Lower lobe of right lung (tissue), 2 donors: ENCODE measurements at places on chromosomes 5 and 9.

GRCh38 chr5:79157305-79157704 lies 45.7 kb downstream of the BHMT start:
- H3K27me3 ChIP-seq = no peaks in the 10 kb centered on the region
- H3K36me3 ChIP-seq = no peaks in the 10 kb centered on the region
- no peak overlapping the region for H3K27ac ChIP-seq

DNA sequence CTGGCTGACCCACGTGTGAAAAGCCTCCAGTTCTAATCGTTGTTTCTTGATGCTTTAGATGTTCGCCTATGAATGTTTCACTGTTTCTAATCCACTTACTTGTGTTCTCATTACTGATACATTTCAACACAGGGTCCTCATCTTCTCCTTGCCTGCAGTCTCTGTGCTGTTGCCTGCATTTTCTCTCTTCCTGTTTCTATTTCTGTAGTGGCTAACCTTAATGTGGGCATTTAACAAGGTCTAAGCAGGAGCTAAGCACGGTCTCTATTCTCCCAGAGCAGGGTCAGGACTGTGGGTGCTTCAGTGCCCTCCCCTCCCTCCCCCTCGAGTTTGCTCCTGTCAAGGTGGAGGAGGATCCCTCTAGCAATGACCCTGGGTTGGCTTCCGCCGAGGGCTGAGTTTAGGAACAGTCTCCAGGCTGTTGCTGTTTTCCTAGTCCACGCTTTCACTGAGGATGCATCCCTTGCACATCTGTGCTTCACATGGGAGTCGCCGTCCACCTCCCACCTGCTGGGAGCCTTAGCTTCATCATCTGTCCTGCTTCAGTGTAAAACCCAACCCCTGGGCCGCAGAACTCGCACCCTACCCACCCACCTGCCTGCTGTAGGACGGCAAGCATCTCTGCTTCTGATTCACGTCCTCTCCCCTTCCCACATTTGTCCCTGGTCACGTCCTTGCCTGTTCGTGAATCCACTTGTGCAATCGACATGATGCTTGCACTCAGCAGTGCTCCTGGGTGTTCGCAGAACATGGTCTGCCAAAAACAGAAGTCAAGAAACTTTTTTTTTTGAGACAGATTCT lies 2.4 kb upstream of the EXOC3 start:
- H3K4me3 ChIP-seq = no peak overlapping the region
- no peaks in the 10 kb centered on the region for H3K27me3 ChIP-seq
- H3K36me3 ChIP-seq = peaks cover 1% of the 10 kb centered on the region
- peaks cover 24% of the 10 kb centered on the region for H3K4me1 ChIP-seq
- no peak for DNase-seq
- H3K27ac ChIP-seq = no peak overlapping the region

DNA sequence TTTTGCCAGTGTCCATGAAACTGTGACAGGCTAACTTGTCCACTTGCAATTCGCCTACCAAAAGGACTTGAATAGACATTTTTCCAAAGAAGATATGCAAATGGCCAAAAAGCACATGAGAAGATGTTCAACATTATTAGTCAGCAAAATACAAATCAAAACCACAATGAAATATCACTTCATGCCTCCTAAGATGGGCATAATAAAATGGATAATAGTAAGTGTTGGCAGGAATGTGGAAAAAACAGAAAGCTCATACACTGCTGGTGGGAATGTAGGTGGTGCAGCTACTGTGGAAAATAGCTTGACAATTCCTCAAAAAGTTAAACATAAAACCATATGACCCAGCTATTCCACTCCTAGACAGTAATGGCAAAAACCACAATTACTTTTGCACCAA lies 7.9 kb downstream of the DTWD2 start:
- H3K4me3 ChIP-seq = no peak overlapping the region
- H3K4me1 ChIP-seq = no peaks in the 10 kb centered on the region
- no peaks in the 10 kb centered on the region for H3K27me3 ChIP-seq

GRCh38 chr5:155836089-155836803 lies 490.7 kb upstream of the SGCD start:
- H3K27ac ChIP-seq = no peak overlapping the region
- no peak overlapping the region for H3K4me3 ChIP-seq
- H3K27me3 ChIP-seq = no peaks in the 10 kb centered on the region
- no peaks in the 10 kb centered on the region for H3K36me3 ChIP-seq
- DNase-seq = no peak

DNA sequence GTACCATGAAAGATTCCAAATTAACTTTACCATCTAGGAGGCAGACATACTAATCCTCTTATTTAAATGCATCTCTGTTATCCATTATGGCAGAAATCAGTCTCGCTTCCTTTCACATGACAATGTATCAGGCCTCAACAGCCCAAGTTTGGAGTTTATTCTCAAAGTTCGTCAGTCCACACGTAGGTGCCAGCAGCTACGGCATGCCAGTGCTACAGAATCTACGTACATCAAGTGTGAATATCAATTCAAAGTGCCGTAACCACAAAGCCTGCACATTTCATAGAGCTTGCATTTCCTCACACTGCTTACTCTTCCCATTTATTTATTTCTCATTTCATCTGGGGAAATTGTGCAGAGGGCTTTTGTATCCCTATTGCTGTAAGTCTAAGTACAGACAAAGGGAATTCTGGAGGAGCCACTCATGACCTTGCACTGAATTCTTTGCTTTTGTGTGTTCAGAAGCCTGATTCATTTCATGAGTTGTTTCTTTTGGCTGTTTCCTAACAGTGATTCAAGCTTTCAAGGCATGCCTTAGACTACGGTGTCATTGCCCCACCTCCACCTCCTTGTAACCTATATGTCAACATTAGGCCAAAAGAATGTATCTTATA lies 10.0 kb downstream of the ENC1 start:
- no peak overlapping the region for H3K4me3 ChIP-seq
- H3K4me1 ChIP-seq = peaks cover 57% of the 10 kb centered on the region
- H3K27ac ChIP-seq = peak overlapping the region; percentile 66
- peaks cover 59% of the 10 kb centered on the region for H3K36me3 ChIP-seq
- DNase-seq = no peak

GRCh38 chr5:179223528-179223927 lies 121.7 kb downstream of the ADAMTS2 start:
- no peaks in the 10 kb centered on the region for H3K4me1 ChIP-seq
- no peak overlapping the region for H3K4me3 ChIP-seq
- no peak overlapping the region for H3K27ac ChIP-seq
- no peaks in the 10 kb centered on the region for H3K36me3 ChIP-seq
- DNase-seq = peak; percentile 2
- no peaks in the 10 kb centered on the region for H3K27me3 ChIP-seq

DNA sequence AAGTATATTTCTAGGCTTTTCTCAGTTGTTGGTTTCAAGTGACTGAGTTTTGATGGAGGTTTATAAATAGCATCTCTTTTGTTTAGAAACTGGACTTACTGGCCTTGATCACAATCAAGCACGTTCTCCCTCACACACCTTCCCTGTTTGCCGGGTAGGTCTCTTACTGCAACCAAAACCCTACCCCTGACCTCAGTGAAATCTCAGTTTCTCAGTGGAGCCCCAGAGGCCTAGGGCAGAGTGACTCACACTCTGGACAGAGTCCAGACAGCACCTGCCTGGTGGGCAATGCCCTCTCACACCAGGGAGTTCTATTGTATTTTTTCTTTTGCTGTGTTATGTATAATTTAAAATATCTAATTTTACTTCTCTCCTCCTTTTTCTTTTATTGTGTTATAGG lies 48.4 kb upstream of the EPB41L4B start:
- H3K27ac ChIP-seq = no peak overlapping the region
- DNase-seq = no peak
- H3K4me1 ChIP-seq = no peaks in the 10 kb centered on the region
- no peak overlapping the region for H3K4me3 ChIP-seq
- no peaks in the 10 kb centered on the region for H3K27me3 ChIP-seq

DNA sequence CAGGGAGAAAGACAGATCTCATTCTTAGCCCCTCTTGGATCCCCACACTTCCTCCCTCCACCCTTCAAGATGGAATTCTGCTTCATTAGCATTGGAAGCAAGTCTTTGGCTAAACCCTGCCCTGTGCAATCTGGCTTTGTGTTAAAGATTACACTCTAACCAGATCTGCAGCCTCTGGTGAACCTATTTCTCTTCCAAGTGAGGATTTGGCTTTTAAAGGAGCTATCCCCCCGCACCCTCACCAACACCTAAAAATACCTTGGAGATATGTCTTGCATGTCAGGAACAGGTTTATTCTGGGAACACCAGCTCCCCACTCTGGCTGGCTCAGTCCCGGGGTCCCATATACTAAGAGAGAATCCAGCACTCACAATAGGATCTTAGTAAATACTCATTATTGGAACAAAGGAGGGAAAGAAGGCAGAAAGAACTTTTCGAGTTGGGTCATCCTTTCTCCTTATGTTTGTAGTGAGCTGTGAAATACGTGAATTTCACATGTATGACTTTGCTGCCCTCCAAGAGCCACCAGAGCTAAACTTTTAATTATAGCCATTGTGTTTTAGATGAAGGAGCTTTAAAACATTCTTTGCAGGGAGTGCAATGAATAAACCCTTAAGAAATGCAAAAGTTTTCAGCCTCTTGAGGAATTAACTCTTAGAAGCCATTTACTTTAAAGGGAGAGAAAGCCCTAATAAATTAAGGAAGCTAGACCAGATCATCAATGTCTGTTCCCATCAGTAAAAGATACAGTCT lies 53.7 kb upstream of the HRH2 start:
- peaks cover 5% of the 10 kb centered on the region for H3K27me3 ChIP-seq
- no peak overlapping the region for H3K27ac ChIP-seq
- H3K36me3 ChIP-seq = no peaks in the 10 kb centered on the region
- no peak overlapping the region for H3K4me3 ChIP-seq
- H3K4me1 ChIP-seq = no peaks in the 10 kb centered on the region
- no peak for DNase-seq

- no peak overlapping the region for H3K27ac ChIP-seq
- peaks cover 75% of the 10 kb centered on the region for H3K27me3 ChIP-seq
- DNase-seq = no peak
- H3K4me3 ChIP-seq = no peak overlapping the region
- H3K36me3 ChIP-seq = no peaks in the 10 kb centered on the region
Measured at GRCh38 chr5:176863041-176863764, 35.9 kb downstream of the HK3 start.

- no peaks in the 10 kb centered on the region for H3K27me3 ChIP-seq
- DNase-seq = no peak
- H3K4me1 ChIP-seq = peaks cover 67% of the 10 kb centered on the region
- no peak overlapping the region for H3K27ac ChIP-seq
- no peaks in the 10 kb centered on the region for H3K36me3 ChIP-seq
Measured at GRCh38 chr5:173895401-173896165, 7.4 kb downstream of the CPEB4 start.

DNA sequence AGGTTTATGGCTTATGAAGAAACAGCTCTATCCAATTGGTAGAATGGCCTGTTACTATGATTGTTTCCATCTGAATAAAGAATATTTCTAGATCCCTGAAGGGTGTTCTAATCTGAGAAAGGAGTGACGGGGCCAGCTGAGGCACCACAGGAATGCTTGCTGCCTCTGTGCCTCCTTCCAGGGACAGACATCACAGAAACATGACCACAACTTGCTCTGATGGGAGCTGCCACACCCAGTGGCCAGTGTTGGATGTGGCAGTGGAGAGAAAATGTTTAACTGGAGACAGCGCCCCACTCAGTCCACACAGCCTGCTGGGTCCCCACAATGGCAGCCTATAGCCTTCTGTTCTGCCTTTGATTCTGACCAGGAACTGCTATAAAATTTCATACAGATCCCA lies 38.6 kb upstream of the TESK1 start:
- H3K36me3 ChIP-seq = peaks cover 4% of the 10 kb centered on the region
- no peak overlapping the region for H3K27ac ChIP-seq
- peaks cover 16% of the 10 kb centered on the region for H3K4me1 ChIP-seq
- no peak overlapping the region for H3K4me3 ChIP-seq

GRCh38 chr9:81694541-81694940 lies 5.2 kb upstream of the TLE1 start:
- H3K27ac ChIP-seq = no peak overlapping the region
- H3K36me3 ChIP-seq = no peaks in the 10 kb centered on the region
- no peak overlapping the region for H3K4me3 ChIP-seq
- H3K4me1 ChIP-seq = peaks cover 20% of the 10 kb centered on the region

GRCh38 chr9:88776717-88777497 lies 214.4 kb upstream of the S1PR3 start:
- H3K4me3 ChIP-seq = no peak overlapping the region
- no peaks in the 10 kb centered on the region for H3K27me3 ChIP-seq
- peaks cover 30% of the 10 kb centered on the region for H3K4me1 ChIP-seq
- no peak overlapping the region for H3K27ac ChIP-seq
- DNase-seq = no peak

DNA sequence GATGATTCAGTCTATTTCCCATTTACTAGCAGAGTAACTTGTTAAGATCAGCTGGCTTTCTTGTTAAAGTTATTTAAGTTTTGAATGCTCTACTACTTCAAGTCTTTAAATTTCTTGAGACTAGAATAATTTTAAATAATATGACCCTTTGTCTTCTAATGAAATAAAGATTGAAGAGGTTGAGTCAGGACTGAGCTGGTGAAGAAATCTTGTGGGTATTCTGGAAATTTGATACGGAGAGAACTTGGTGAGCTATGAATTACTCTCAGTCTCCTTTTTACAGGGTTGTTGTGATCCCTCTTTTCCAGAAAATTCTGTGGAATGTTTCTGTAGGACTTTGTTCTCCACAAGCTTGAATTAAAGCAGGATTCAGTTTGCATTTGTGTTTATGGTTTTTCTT lies 29.3 kb downstream of the RNF20 start:
- peaks cover 97% of the 10 kb centered on the region for H3K36me3 ChIP-seq
- no peaks in the 10 kb centered on the region for H3K4me1 ChIP-seq
- DNase-seq = no peak
- no peaks in the 10 kb centered on the region for H3K27me3 ChIP-seq

GRCh38 chr5:81545911-81546310 lies 152.0 kb upstream of the ACOT12 start:
- H3K36me3 ChIP-seq = no peaks in the 10 kb centered on the region
- H3K27me3 ChIP-seq = no peaks in the 10 kb centered on the region
- no peak for DNase-seq
- H3K4me3 ChIP-seq = no peak overlapping the region
- H3K4me1 ChIP-seq = no peaks in the 10 kb centered on the region

- no peak overlapping the region for H3K27ac ChIP-seq
- no peak for DNase-seq
- H3K4me1 ChIP-seq = no peaks in the 10 kb centered on the region
- no peaks in the 10 kb centered on the region for H3K27me3 ChIP-seq
- H3K4me3 ChIP-seq = no peak overlapping the region
Measured at GRCh38 chr5:40121236-40121635, 558.5 kb upstream of the PTGER4 start.

DNA sequence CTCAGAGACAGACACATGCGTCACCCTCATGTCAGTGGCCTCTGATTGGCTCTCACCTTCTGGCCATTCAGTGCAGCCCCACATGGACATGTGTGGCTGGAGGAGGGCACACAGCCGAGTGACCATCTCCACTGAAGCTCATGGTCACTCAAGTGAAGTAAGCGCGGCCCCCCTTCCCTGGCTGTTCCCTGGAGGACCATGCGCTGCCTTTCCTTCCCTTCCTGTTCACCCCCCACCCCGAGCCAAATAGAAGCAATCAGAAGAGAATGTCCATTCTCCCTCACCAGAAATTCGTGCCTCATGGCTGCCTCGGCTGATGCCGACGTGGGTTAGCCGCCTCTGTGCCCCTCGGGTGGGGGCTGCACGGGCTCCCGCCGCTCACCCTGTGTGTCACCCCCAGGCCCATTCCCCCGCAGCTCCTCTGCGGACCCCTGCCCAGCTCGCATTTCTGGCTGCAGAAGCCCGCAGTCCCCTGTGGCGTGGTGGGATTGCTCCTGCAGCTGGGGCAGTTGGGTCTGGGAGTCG lies 12.5 kb upstream of the COL5A1 start:
- H3K4me1 ChIP-seq = no peaks in the 10 kb centered on the region
- H3K4me3 ChIP-seq = no peak overlapping the region
- DNase-seq = peak; percentile 21
